ENCODE measurements at places on chromosomes 2 and 18.

DNA sequence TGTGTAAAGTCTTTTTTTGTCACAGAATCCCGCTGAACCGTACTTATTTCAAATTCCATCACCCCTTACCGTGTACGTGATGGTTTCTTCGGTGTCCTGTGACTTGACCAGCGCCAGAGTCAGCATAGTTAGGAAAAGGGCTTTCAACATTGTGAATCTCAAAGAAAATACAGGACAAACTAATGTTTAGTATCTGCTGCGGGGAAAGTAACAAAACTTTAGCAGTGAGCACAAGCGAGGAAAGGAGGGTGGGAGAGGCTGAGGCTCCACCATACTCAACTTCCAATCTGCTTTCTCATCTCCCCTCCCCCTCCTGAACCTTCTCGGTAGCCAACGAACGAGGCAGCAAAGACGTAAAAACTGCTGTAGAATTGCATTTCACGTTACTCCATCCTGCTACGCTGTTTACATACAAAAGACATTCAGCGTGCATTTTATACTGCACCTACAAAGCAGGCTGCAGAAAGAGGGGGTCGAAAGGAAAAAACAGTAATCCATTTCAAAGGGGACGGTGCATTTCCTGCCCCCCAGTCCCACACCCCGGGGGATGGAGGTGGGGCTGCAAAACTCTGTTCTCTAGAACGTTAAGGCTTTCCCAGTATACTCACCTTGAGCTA lies 1.2 kb downstream of the EFEMP1 start:
- DNase-seq = no peak

DNA sequence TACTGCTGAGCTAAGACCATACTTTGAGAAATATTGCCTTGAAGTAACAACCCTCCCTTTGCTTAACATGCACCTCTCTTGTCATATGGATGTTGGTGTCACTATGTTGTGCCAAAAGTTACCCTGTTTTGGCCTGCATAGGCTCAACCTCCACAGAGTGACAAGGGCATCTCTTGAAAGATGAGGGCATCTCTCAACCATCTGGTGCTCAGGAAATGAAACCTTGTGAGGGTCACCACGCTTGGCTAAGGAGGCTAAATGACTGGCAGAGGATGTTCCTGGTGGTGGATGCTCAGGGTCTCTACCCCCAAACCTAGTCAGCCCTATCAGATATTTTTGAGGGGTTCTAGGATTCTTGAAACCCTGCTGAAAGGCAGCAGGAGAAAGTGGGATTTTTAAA lies 2.3 kb downstream of the LHCGR start:
- no peak for DNase-seq

GRCh38 chr18:26450989-26451682 lies 97.2 kb downstream of the KCTD1 start:
- DNase-seq = no peak

DNA sequence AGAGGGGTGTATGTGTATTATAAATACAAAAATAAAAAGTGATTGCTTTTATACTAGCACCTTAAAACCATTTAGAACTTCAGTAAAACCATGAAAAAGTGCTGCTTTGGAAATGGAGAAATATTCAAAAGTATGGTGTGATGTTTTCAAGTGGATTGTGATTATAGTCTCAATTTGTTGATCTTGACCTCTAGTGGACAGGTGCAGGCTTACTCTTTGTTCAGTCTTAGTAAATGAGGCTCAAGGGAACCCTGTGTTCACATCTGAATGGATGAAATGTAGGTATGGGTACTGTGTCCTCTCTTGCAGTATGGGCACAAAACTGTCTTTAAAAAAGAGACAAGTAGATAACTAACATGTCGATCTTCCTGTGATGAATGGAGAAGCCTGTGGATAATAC lies 145.8 kb downstream of the MCFD2 start:
- DNase-seq = no peak

- DNase-seq = no peak
Observed at GRCh38 chr2:104866883-104867812, 13.2 kb downstream of the POU3F3 start.
